GM13976 (cell line): ENCODE measurements at places on chromosomes 12 and 14.
A peak's percentile ranks its signal among the peaks of the same experiment; 100 is the strongest.

GRCh38 chr12:92908108-92908507, 21.0 kb downstream of the EEA1 start:
- no peak for DNase-seq

- no peak for DNase-seq
Measured at GRCh38 chr12:18421867-18422266, 160.5 kb downstream of the PIK3C2G start.

- DNase-seq, result no peak
Measured at GRCh38 chr14:35822501-35822900, 3.6 kb upstream of the BRMS1L start.

DNA sequence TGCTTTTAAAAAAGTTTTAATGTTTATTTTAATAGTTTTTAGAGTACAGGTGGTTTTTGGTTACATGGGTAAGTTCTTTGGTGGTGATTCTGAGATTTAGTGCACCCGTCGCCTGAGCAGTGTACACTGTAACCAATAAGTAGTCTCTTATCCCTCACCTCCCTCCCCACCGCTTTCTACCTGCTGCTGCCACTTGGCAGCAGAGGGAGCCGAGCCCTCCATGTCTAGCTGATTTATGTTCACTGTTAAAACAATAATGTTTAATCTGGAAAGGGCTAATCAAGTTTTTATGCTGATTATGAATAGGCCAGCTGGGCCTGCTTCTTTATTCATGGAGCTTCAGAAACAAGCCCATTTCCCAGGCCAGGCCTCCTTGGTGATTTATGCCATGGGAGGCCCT, 73.1 kb downstream of the ADCK1 start:
- DNase-seq, result no peak

- no peak for DNase-seq
Measured at GRCh38 chr12:51874486-51874885, 13.4 kb upstream of the ANKRD33 start.

DNA sequence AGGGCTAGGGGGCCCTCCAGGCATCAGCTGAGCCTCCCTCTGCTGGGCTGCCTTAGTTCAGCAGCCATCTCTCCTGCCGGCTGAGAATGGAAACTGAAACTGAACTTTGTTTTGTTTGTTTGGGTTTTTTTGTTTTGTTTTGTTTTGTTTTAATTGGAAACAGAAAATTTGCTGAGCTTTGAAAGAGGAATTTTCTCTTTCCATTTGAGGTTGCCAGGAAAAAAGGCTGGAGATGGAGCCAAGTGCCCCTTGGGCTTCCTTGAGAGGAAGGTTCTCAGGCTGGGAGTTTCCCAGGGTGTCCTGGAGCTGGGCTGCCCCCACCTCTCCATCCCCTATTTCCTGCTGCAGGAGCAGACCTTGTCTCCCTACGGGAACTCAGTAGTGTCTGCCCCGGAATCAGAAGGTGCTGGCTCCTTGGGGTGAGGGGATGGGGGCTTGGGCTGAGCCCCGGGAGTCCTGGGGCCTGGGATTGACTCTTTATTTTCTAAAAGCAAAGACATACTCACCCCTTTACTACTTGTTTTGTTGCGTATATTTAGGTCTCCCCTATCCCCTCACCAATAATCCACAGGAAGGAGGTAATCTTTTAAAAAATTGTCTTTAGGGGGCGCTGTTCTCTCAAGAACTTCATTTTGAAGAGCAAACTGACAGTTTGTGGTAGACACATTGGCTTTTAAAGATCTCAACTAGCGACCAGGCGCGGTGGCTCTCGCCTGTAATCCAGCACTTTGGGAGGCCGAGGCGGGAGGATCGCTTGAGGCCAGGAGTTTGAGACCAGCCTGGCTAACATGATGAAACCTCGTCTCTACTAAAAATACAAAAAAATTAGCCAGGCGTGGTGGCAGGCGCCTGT, 21.3 kb upstream of the OASL start:
- DNase-seq, result peak; percentile 75

DNA sequence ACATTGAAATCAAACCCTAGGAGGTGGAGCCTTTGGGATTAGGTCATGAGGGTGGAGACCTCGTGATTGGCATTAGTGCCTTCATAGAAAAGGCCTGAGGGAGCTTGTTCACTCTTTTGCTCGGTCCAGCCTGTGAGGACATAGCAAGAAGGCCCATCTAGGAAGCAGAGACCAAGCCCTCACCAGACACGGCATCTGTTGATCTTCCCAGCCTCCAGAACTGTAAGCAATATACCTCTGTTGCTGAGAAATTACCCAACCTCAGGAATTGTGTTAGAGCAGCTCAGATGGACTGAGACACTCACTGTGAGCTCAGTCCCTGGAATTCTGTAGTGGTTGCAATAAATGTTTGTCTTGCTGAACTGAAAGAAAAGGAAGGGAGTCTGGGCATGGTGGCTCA, 116.2 kb upstream of the MAP1LC3B2 start:
- no peak for DNase-seq

DNA sequence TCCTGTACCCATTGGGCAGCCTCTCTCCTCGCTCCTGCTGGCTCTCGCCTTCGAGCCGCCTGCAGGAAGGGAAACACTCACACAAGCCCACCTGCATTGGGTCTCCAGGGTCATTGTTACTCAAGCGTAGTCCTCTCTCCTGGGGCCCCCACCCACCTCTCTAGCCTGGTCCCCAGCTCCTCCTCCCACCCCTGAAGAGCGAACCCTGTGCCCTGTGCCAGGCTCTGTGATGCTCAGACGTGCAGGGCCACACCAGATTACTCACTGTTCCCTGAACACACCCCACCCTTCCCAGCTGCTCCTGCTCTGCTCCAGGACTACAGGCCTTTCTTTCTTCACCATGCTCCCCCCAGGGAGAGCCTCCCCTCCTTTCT, 88.1 kb downstream of the NINJ2 start:
- DNase-seq, result no peak

DNA sequence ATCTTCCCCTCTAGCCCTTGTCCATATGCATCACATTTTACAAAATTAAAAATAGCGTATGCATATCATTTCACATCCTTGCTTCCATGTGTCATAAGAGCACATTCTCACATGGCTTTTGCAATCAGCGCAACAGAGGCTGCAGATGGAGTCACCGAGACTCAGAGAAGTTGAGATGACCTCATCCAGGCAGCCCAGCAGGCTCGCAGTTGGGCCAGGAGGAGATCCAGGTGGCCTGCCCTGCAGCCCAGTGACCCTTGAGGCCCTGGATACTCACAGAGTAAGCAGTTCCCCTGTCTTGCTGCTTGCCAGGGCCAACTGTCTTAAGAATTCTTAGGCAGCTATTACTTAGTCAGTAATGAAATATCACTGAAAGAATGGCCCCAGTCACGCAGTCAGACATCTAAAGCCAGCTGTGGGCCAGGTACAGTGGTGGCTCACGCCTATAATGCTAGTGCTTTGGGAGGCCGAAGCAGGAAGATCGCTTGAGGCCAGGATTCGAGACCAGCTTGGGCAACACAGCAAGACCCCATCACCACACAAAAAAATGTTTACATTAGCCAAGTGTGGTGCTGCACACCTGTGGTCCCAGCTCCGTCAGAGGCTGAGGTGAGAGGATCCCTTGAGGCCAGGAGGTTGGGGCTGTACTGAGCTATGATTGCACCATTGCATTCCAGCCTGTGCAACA, 9.1 kb downstream of the CAMKK2 start:
- DNase-seq, result no peak

DNA sequence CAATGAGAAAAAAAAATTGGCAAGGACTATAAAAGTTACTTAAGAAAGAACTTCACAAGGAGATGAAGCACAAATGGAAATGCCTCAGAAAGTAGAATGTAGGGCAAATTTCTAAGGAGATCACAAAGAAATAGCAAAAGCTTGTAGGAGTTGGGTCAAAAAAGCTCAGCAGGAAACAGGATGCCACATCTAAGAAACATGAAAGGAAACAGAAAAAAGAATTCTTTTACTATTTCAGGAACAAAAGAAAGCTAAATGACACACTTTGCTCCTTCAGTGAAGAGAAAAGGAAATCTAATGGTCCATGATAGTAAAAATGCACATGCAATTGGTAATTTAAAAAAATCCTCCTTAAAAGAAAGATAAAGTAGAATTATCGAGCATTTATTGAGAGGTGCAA, 452.1 kb upstream of the GARIN6 start:
- DNase-seq, result no peak

- no peak for DNase-seq
Measured at GRCh38 chr14:80239631-80240030, 28.3 kb upstream of the DIO2 start.

- no peak for DNase-seq
Measured at GRCh38 chr14:59107819-59108218, 80.6 kb upstream of the DAAM1 start.

DNA sequence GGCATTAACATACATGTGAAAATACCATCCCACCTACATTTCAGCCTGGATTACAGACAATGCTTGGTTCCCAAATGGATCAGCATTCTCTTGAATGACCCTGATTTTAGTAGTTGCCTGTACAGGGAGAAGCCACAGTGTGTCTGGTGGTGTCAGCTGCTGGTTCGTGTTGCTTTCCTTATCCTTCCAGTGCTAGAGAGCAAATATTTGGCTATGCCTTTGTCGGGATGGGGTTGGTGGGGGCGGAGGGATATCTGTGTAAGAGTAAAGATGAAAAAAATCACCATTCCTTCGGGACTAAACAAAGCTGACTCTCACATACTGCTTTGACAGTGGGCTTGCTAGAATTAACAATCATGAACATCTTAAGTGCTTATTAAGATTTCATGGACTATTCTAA, 96.0 kb downstream of the PTPRR start:
- no peak for DNase-seq

- DNase-seq, result no peak
Measured at GRCh38 chr14:94117856-94118255, 7.3 kb downstream of the IFI27 start.

DNA sequence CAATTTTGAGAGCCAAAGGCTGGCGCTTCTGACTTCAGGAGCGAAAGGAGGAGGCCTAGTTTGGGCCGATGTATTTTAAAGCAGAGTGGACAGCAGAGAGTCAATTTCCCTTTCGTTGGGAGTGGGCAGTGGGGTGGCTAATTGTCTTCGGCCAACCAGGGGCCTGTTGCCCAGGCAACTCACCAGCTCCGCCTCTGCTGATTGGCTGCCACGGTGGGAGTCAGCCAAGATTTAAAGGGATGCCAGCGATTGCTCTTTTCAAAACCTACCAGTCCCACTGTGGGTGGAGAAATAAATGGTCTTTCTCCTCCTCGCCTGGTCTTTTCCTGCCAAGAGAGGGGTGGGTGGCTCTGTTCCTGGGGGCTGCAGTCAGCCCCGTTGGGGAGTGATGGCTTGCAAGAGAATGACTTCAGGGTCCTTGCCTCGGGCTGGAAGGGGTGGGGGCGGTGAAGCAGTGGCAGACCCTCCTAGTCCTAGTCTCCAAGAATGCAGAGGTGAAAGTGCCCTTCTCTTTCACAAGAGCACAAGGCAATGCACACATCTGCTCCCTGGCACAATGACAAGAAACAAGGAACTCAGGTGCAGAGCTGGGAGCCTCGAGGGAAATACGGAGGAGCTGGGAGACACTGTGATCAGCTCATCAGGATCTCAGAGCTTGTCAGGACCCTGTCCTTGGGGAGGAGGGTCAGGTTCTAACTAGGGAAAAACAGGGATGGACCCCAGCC, 37.7 kb downstream of the RASAL1 start:
- DNase-seq, result no peak

DNA sequence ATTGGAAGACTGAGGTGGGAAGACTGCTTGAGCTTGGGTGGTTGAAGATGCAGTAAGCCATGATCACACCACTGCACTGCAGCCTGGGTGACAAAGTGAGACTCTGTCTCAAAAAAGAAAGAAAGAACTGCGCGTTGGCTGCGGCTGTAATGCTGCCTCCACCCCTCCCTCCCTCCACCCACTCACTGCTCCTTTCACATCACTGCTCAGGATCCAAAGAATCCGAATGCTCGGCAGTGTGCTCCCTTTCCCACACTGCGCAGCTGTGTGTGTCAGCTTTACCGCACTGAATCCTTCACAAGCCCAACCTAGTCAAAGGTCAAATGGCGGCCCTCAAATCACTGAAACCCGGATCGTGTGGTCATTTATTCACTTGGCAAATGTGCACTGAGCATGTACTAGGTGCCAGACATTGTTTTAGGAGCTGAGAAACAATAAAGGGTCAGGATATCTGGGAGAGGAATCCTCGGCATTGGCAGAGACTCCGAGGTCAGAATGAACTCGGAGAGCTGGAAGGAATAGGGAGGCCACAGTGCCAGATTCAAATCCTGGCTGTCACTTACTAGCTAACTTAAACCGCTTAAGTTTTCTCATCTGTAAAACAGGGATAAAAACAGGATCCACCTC, 11.5 kb upstream of the TDRD9 start:
- DNase-seq, result no peak

DNA sequence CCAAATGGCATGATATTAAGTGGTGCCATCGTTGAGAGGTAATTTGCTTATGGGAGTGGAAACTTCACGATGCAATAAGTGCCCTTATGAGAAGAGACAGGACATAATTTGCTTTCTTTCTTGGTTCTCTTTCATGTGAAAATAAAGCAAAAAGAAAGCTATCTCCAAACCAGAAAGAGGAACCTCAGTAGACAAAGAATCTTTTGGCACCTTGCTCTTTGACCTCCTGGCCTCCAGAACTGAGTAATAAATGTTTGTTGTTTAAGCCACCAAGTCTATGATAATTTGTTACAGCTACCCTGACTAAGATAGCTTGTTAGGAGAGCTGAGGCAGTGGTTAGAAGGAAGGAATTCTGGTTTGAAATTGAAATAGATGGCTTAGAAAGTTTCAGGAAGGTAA, 39.6 kb downstream of the CCER1 start:
- no peak for DNase-seq

- DNase-seq, result no peak
Measured at GRCh38 chr14:36570065-36570464, 12.3 kb downstream of the NKX2-8 start.

DNA sequence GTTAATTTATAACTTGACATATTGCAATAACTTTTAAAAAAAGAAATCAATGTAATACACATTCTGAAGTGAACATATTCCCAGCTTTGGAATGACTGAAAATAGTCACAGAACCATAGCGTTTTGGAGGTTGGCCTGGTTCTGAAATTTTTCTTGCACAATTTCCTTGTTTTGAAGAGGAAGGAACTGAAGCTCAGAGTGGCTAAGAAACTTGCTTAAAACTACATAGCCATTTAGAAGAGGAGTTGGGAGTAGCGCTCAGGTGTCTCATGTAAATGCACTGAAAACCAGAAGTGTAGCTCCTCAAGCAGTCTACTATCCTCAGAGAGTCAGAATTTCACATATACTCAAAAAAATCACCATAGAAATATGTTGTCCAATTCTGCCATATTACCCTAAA, 41.2 kb downstream of the SLC38A1 start:
- DNase-seq, result no peak

- DNase-seq, result no peak
Measured at GRCh38 chr12:85955127-85955526, 81.0 kb downstream of the NTS start.

DNA sequence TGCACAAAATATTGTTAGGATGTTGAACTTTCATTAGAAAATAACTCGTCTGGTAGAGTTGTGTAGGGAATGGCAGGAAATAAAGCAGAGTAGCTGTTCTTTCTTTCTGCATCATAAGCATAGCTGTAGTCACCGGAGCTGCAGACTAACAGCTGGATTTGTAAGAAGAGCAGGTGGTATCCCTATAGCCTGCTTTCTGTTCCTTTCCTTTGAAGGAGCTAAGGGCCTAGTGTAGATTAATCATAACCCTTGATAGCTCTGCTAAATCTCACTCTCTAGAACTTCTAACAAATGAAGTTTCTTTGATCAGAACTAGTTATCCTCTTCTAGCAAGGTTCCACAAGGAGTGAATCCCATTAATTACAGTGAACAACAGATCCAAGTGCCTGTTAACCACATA, 3.5 kb downstream of the LMO3 start:
- DNase-seq, result no peak

- DNase-seq, result no peak
Measured at GRCh38 chr12:88496891-88497371, 83.3 kb downstream of the KITLG start.

- no peak for DNase-seq
Measured at GRCh38 chr12:25438638-25439037, 114.4 kb downstream of the LMNTD1 start.
